ENCODE measurements at places on chromosomes 2 and 18.

DNA sequence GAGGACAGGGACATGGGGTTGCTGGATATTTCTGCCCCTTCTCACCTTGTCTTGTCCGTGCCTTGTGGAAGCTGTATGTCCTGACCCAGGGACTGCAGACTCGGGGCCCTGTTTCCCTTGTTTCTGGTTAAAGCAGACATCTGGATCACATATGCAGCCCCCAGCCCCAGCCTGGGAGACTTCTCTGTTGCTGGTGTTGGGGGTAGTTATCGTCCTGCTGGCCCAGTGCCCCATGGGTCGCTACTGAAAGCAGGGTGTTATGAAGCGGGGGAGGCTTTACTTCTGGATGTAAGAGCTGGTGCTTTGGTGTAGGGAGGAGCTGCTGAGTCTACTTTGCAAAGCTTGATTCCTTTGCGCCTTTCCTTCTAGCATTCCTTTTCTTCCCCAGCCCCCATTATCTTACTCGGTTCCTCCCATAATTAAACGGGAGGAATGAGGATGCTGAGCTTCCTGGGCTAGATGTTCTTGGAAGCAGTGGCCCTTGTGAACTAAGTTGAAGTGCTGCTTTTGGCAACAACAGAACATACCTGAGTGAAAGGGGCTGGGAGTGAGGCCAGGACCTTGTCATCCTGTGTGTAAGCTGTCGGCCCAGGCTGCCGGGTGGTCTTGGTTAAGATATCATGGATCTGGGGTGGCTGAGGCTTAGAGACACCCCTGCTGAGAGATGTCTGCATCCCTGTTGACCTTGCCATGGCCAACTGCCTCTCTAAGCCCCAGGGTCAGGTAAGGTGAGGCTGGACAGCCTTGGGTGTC lies 3.4 kb downstream of the TET3 start:
- DNase-seq: no peak

GRCh38 chr2:194020155-194020554 lies 1636.9 kb upstream of the SLC39A10 start:
- DNase-seq: no peak

- DNase-seq: no peak
Observed at GRCh38 chr18:23169673-23170044, 34.4 kb downstream of the CABLES1 start.

DNA sequence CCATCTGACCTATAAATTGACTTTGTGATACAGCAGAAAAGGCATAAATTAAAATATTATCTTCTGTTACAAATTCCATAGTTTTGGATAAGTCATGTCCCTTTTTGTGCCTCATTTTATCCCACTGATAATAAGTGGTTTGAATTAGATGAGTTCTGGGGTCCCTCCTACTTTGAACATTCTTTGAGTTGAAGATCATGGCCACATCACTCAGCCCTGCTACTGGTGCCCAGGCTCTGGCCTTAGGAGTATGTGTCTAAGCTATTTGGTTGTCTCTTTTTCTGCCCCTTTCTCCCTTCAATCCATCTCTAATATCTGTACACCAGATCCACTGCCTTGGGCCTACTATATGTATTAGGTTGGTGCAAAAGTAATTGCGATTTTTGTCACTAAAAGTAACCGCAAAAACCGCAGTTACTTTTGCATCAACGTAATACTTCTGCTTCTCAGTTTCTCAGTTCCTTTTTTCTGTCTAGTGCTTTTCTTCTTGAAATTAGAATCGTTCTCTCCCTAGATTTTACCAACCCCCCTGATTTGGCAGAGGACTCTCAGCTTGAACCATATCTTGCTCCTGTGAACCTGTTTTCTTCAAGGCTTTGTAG lies 362.5 kb upstream of the TNP1 start:
- no peak for DNase-seq

DNA sequence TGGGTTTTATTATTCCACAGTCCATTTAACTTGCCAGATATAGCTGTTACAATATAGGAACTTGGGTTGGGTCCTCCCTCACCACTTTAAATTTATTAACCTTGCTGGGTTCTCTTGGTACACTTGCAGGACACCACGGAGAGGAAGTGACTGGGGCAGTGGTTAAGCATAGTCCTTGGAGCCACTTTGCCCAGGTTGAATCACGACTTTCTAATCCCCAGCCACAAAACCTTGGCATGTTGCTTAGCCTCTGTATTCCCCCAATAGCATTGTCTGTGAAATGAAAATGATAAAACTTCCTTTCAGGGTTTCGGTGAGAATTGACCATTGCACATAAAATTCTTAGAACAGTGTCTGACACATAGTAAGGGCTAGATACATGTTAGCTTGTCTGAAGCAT lies 221.2 kb downstream of the IRS1 start:
- no peak for DNase-seq

DNA sequence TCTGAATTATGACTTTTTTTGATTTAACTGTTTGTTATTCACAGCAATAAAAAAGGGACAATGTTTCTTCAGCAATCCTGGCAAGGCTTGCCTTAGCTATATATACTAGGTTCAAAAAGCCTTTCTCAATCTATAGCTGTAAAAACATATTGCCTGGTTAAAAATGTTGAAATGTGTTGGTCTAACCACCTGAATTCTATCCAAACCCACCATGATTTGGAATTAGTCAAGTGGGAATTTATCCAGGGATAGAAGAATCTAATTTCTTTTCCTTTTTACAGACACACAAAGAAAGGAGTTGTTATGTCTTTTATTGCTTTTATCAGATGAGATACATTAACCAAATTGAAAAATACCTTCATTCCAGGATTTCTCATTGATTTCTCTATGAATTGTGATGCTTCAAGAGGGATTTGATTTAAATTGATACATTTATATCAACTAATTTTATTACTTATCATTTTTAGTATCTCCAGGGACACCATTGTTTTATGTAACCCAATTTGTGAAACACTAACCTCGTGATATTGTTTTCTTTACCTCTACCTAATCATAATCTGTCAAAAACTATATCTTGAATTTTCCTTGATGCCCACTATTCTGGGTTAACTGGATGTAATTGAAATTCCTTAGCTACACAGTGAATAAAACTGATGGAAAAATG lies 88.1 kb downstream of the LRP1B start:
- no peak for DNase-seq
